ENCODE measurements at places on chromosomes 13 and 19.

DNA sequence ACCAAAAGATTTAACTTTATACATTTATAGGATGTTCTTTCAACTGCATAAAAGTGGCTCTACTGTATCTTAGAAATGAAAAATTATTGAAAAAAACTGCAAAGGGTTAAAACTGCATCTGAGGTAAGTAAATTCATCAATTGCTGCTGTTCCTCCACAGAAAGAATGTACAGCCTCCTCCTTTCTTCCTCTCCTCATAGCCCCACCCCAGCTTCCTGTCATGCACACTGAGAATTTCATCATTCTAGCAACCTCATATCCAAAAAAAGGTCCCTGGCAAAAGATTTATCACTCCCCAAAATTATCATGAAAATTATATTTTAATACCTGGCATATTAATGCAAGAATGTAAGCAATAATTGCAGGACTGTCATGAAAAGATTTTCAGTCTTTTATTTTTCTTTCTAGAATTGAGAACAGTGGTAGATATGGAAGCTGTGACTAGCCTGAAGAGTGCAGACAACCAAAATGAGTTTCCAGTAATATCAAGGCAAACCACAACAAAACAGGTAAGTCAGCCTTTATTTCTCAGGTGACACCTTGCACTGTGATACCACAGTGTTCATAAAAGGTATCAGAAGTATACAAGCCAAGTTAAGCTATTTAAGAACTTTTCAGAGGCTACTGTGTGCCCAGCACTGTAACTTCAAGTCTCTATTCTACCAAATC is 110.8 kb downstream of the SUCLA2 start:
- no peak for DNase-seq

- no peak for DNase-seq
Measured at GRCh38 chr19:45099467-45100191, 6.7 kb downstream of the PPP1R37 start.

DNA sequence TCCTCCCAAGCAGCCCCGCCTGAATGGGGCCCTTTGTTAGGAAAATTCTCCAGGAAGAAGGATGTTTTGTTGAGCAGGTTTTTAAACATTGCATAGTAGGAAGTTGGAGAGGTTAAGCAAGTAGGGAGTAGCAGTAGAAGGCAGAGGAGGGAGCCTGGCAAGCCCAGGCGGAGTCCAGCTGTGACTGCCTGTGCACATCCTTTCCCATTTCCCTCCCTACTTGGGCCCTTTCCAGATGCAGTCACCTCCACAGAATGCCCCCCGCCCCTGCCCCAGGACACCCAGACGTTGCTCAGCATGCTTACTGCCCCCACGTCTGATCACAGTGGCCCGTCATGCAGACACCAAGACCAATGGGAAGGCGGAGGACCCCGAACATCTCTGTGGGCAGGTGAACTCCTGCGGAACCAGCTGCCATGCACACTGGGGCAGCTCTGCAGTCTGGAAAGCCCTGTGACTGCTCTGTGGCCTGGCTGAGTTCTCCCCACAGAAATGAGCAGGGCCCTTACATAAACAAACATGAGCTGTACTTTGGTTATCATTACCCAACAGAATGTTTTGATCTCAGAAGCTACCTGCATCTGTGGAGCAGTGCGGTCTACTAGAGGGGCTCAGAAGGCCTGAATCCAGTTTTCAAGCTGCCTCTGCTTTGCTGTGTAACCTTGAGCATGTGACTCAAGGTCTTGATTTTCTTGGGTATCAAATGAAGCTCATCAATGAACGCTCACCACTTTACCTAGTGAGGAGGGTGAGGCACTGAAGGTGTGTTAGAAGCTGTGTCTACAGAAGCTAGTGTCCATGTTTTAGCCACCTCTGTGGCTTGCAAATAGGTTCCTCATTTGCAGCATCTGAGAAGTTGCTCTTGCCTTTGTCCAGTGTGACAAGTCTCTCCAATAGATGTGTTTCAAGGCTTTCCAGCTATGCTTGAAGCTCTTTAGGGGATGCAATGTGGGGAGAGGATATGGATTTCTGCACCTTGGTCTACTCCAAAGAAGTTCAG is 84.2 kb downstream of the TNFRSF19 start:
- no peak for DNase-seq

DNA sequence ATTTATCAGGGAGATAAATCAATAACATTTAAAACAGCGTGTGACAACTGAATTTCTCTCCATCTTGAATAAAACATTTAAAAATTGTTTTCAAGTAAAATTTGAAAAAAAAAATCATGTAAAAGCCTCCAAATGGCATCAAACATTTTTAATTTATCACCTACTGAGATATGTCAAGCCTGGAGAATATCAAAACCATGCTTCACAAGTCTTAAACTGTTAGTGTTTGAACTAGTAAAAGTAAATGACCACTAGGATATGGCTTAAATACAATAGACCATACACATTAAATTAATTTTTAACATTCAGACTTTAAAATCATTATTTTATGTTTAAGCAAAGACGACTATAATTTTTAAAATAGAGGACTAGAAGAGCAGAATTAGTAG is 281.9 kb downstream of the DCLK1 start:
- no peak for DNase-seq

GRCh38 chr13:94656766-94657165 is 55.1 kb downstream of the GPR180 start:
- no peak for DNase-seq

DNA sequence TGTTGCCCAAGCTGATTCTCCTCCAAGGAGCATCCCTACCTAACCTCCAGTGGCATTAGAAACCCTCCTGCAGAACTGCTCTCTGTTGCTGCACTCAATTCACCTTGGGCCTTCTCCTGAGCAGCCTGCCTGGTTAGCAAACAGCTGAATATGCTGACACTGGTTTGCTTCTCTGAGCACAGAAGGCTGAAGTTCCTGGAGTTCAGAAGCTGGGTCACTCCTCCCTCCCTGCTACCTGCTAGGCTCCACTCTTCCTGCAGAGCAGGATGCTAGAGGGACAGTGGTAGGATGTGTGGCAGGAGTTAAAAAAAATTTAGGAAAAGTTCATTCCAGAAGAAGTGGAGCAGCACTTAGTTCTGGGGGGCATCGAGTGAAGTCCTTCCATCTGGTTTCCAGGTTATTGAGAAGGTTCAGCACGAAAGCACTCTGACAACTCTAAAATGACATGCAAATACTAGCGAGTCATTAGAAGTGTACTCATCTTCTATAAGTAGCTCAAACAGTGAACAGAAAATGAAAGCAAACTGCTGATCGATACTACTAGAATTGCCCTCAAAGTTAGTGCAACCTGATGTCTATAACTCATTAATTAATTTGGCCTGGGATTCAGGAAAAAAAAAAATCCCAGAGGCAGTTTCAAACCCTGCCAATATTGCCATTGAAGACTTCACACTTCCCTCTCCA is 293.7 kb downstream of the POU4F1 start:
- no peak for DNase-seq

DNA sequence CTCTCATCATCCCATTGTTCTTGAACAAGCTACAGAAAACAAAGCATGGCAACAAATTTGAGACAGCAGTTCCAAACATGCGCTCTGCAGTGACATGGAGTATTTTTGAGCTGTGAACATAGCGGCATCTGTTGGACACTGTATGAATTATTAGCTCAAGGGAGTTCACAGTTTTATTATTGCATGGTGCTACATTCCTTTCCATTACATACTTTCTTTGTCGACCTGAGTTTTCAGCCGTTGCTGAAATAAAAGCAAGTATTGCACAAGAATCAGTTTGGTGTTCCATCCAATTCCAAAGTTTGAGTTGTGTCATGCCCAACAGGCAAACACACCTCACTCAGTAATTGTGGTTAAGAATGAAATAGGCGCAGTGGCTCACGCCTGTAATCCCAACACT is 30.1 kb upstream of the METTL21C start:
- no peak for DNase-seq

- peak; percentile 21 for DNase-seq
Measured at GRCh38 chr13:41603917-41604316, 146.6 kb downstream of the RGCC start.

GRCh38 chr13:35530581-35530980 is 54.1 kb upstream of the MAB21L1 start:
- no peak for DNase-seq

GRCh38 chr19:56312342-56312741 is 2.3 kb downstream of the ZSCAN5A start:
- DNase-seq, result no peak

- no peak for DNase-seq
Measured at GRCh38 chr13:105220881-105221280, 1314.6 kb downstream of the EFNB2 start.

DNA sequence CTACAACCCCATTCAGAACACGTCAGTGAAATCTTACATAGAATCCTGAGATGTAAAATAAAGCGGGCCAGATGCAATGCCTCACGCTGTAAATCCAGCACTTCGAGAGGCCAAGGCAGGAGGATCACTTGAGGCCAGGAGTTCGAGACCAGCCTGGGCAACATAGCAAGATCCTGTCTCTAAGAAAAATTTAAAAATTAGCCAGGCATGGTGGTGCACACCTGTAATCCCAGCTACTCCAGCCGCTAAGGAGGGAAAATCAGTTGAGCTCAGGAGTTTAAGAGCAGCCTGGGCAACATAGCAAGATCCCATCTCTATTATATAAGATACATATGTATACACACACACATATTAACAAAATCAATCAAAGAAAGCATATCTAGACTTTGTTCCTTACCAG is 41.2 kb downstream of the PEX11G start:
- DNase-seq, result no peak

- DNase-seq, result no peak
Measured at GRCh38 chr13:113879494-113880360, 15.9 kb upstream of the GAS6 start.

Measured in NCI-H2029 treated with DMSO at 0.1 percent for 48 hours (cell line).